ENCODE measurements at places on chromosomes 12 and 14.

GRCh38 chr12:51108136-51108535 lies 24.7 kb upstream of the CSRNP2 start:
- no peak for DNase-seq

GRCh38 chr12:13073173-13073572 lies 29.0 kb downstream of the FAM234B start:
- DNase-seq = no peak

- no peak for DNase-seq
Measured at GRCh38 chr12:89552376-89552775, 26.5 kb upstream of the POC1B start.

- DNase-seq = no peak
Measured at GRCh38 chr12:63124778-63125177, 26.2 kb downstream of the AVPR1A start.

DNA sequence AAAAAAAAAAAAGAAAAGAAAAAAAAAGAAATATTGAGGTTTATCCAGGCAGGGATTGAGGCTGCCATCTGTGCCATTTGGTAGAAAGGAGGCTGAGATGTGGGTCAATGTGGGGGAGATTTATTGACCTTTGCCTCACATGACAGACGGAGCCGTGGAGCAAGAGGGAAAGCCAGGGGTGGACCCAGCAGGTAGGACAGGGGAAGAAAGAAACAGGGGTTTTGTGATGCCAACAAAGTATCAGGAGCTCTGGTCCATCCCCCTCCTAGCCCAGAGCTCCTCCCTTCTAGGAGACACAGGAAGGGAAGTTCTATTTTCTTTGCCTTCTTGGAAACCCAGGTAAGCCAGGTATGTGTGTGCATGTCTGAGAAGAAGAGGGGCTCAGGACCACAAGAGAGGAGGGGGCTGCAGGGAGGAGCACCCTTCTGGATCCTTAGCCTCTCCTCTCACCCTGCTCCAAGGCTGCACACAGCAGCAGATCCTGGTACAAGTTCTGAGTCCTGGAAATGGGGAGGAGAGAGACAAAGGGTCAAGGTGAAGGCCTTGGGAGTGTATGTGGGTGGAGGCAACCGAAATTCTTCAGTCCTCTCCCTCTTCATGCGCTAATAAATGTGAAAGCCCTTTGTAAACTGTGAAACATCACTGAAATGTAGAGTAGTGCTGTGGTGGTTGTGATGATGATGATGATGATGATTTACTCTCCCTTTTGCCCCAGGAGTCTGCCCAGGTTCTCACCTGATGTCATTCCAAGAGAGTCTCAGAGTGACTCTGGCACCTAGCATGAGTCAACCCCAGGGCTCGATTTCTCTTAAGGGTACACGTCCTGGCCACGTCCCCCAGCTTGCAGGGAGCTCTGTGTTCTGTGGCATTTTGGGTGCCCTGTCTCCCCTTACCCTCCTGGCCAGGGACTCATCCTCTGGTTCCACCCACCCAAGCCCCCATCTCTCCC lies 26.3 kb downstream of the ZFP36L1 start:
- no peak for DNase-seq

GRCh38 chr12:124469193-124469888 lies 98.1 kb downstream of the NCOR2 start:
- peak; percentile 25 for DNase-seq

GRCh38 chr12:7190268-7191055 lies 976 bp downstream of the PEX5 start:
- no peak for DNase-seq

GRCh38 chr12:52805000-52805399 lies 8.9 kb downstream of the KRT4 start:
- no peak for DNase-seq

- DNase-seq = peak; percentile 20
Measured at GRCh38 chr12:107759410-107759809, 1.5 kb downstream of the PRDM4 start.

- no peak for DNase-seq
Measured at GRCh38 chr14:104993808-104994591, 8.4 kb downstream of the CLBA1 start.

GRCh38 chr12:109777544-109777943 lies 55.7 kb downstream of the TRPV4 start:
- no peak for DNase-seq

- DNase-seq = peak; percentile 35
Measured at GRCh38 chr12:89707703-89708564, 704 bp downstream of the ATP2B1 start.

DNA sequence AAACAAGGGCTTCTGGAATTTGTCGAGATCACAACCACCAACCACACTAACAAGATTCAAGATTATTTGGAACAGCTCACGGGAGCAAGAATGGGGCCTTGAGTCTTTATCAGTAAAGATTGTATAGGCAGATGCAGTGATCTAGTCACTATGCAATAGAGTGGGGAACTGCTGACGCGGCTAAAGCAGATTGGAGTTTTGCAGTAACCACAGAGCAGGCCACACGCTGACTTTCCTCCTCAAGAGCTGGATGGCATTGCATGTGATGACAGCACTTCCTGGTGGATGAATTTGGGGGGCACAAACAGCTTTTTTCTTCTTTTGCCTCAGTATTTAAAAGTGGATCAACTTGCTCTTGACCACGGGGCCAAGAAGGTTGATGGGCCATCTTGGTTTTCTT lies 46.0 kb downstream of the KCNK13 start:
- DNase-seq = no peak

DNA sequence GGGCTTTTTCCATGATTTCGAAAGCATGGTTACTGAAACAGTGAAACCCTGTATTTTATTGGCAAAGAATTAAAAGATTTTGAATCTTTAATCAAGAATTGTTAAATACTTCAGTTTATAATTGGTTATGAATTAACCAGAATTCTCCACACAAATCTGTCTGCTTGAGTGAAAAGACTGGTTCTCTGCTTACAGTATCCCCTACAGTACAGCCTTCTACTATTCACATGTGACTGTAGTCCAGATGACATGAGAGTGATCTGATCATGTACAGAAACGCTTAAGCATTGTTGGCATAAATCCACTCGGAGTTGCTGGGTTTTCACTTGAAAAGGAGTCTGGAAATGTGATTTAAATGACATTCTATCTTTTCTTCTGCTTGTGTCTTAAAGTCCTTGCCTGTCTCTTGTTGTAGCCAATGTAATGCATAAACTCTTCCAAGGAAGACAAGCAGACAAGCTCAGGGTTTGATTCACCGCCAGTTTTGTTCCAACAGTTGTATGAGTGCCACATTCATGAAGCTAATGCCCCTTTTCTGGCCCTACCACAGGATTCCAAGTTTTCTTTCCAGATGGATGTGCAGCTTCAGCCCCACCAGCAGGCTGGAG lies 222.0 kb upstream of the LRIG3 start:
- DNase-seq = no peak

GRCh38 chr14:61561657-61562276 lies 133.5 kb upstream of the HIF1A start:
- DNase-seq = no peak

GRCh38 chr12:120994589-120995337 lies 16.4 kb downstream of the HNF1A start:
- DNase-seq = no peak

- no peak for DNase-seq
Measured at GRCh38 chr14:49464885-49465284, 121.3 kb downstream of the RPS29 start.

GRCh38 chr14:50070840-50071548 lies 45.4 kb downstream of the VCPKMT start:
- DNase-seq = no peak

DNA sequence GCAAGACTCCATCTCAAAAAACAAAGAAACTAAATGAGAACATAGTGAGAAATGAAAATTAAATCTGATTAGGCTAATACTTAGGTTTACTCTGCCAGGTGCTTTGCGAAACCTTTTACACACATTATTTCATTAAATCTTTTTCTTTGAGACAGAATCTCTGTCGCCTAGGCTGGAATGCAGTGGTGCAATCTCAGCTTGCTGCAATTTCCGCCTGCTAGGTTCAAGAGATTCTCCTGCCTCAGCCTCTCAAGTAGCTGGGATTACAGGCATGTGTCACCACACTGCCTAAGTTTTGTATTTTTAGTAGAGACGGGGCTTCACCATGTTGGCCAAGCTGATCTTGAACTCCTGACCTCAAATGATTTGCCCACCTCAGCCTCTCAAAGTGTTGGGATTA lies 21.9 kb upstream of the EEA1 start:
- no peak for DNase-seq

GRCh38 chr12:42627151-42627550 lies 37.6 kb upstream of the PRICKLE1 start:
- no peak for DNase-seq

DNA sequence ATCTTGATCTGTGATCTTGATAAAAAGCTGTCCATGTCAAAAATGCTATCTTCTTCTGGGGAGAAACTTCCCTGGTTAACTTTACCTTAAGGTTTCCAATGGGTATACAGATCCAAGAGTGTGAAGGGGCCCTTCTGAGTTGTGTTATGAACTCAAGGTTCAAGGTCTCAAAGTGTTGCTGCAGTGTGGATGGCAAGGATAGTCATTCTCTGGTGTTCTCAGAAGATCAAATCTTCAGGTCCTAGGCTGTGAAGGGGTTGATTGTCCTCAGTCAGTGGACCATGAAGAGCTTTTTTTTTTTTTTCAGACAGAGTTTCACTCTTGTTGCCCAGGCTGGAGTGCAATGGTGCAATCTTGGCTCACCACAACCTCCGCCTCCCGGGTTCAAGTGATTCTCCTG lies 114.4 kb downstream of the SPTSSA start:
- no peak for DNase-seq

GRCh38 chr12:62129291-62129690 lies 130.9 kb upstream of the USP15 start:
- DNase-seq = no peak

GRCh38 chr14:75811872-75812499 lies 150.9 kb downstream of the TTLL5 start:
- no peak for DNase-seq

DNA sequence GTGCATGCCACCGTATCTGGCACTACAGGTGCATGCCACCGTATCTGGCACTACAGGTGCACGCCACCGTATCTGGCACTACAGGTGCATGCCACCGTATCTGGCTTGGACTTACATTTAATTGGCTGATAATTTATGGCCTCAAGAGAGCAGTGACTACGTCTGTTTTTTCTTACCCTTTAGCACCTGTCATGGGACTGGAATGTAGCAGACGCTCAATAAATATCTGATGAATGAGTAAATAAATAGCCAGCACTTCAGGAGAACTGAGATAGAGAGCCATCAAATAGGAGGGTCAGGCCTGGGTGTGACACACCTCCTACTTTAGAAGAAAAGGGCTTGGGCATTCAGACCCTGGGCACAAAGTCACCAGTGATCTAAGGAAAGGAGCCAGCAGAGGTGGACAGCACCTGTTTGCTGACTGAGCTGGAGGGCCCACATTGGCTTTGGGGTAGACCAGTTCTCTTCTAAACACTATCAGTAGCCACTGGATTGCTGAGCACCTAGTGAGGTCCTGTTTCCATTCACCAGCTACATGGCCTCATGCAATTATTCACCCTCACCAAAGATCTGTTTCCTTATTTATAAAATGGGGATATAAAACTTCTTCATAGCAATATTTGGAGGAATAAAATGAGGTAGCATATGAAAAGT lies 50.1 kb downstream of the RFX4 start:
- no peak for DNase-seq

GRCh38 chr12:113962733-113963132 lies 3.4 kb downstream of the RBM19 start:
- DNase-seq = no peak

GRCh38 chr12:95446506-95446900 lies 27.4 kb upstream of the METAP2 start:
- DNase-seq = no peak

- DNase-seq = no peak
Measured at GRCh38 chr12:26723379-26724308, 109.3 kb downstream of the ITPR2 start.

DNA sequence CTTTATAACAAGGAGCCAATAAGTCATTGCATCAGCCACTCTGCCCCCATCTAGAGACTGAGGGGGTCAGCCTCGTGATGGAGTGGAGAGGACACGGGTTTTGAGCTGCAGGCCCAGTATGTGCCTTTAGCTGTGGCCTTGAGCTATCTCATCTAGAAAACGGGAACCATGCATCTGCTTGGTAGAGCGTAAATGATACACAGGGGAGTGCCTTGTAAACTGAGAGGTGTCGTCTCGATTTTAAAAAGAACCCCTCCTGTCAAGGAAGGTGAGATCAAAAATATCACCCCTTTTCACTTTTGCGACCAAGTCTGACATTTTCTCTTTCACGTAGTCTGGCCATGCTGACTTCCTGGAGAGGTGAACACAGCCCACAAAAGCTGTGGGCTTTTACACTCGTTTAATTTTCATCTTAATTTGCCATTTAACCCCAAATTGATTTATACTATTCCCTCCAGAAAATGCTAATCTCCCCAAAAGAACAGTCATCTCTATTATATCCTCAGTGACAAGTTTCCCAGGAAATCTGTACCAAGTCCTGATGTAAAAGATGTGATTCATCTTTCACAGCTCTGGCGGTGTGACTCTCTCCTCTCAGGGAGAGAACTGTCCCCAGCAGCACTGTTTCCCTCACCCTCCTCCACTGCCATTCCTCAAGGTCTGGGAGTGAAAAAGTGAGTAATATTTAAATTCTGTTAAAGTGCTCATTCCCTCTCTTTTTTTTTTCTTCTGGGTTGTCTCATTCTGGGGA lies 30.6 kb downstream of the VCPKMT start:
- DNase-seq = no peak

- DNase-seq = no peak
Measured at GRCh38 chr12:85072826-85073225, 36.7 kb downstream of the LRRIQ1 start.

DNA sequence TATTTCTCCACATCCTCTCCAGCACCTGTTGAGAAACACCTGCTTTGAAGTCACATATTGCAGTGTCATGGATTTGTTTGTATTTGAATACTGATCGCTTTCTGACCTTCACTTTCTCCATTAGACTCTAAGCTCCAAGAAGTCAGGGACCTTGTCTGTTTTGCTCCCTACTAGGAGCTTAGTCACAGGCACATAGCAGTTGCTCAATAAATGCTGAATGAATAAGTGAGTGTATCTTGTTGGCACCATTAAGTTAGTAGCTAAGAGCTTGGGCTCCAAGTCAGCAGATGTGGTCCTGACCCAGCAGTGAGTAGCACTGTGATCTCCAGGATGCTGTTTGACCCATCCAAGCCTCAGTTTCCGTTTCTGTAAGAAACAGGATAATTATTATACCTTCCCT lies 10.1 kb downstream of the MVK start:
- DNase-seq = no peak

- DNase-seq = no peak
Measured at GRCh38 chr12:94762259-94762942, 112.0 kb upstream of the TMCC3 start.
